Stimulated activated CD4-positive, alpha-beta T cell treated with anti-CD3 and anti-CD28 coated beads, Interleukin-2, amount 100 ng/mL, for 24 hours (primary cell): ENCODE measurements at places on chromosomes 12 and 14.

GRCh38 chr14:28761438-28762291 is 4.9 kb upstream of the FOXG1 start:
- DNase-seq: no peak

GRCh38 chr12:45348311-45348710 is 132.4 kb downstream of the ANO6 start:
- no peak for DNase-seq

DNA sequence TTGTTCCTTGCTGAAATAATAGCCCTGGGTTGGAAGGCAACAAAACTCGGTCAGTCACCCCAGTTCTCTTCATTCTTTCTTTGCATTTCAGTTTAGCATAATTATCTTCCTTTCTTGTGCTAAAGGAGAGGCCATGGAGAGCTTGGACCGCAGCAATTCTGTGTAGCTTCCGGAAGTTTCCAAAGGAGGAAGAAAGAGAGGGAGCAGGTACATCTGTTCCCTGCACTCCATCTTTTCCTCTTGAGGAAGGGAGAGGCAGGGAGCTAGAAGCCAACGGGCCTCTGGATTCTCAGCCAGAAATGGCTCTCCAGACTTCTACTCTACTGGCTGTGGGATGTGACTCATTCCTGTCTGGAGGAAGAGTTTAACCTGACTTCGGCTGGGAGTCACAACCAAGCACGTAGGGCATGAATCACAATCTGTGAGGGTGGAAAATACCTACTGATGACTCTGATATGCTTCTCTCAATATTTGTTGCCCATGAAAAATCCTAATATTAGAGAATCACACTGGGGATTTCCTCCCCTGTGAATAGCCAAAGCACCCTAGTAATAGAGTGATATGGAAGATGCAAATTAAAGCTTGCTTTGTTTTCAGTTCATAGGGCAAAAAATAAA is 17.0 kb downstream of the ANO6 start:
- DNase-seq: peak; percentile 31

- DNase-seq: no peak
These were observed 41.6 kb downstream of the USP15 start for GRCh38 chr12:62301799-62302133.

DNA sequence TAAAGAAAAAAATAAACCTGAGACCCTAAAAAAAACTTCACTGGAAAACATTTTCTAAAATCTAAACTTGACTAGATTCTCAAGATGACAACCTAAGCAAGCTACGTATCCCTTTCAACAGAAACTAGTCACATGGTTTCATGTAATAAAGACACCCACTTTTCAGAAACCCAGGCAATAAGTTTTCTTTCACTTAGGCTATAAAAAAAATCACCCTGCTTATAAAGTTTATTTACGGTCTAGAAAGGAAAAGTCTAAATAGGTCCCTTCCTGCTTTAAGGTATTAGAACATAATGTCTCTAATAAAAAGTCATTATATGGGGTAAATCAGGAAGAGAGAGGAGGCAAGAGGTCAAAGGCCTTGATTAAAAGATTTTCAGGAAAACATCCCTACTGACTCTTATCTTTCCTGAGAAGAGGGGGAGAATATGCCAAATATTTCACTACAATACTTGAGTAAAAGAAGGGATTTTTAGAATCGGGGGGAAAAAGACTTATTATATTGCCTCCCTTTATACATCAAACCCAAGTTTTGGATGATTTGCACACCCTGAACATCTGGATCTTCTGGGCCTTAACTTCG is 9.5 kb downstream of the CLIP1 start:
- no peak for DNase-seq

- DNase-seq: no peak
These were observed 4.4 kb upstream of the KCNA1 start for GRCh38 chr12:4905316-4905715.

DNA sequence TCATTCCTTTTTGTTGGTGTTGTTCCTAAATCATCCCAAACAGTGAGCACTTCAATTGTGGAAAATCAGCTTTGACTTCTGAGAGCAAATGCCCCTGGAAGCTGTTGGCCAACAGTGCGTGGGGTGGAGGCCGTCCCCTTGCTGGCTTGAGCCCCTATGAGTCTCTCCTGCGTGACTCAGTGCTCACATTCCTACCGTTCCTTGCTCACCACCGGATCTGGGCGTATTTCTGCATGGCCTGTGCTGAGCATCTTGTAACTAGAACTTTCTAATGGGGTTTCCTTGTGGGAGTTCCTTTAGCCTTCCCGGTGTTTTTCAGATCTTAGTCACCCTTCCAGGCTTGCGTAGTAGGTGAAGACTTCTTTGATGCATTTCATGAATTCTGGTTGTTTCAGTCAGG is 14.7 kb downstream of the SERPINA1 start:
- DNase-seq: no peak

GRCh38 chr12:12689647-12690300 is 6.2 kb downstream of the GPR19 start:
- DNase-seq: no peak

- DNase-seq: peak; percentile 18
These were observed 780 bp downstream of the TBC1D15 start for GRCh38 chr12:71840231-71840847.

DNA sequence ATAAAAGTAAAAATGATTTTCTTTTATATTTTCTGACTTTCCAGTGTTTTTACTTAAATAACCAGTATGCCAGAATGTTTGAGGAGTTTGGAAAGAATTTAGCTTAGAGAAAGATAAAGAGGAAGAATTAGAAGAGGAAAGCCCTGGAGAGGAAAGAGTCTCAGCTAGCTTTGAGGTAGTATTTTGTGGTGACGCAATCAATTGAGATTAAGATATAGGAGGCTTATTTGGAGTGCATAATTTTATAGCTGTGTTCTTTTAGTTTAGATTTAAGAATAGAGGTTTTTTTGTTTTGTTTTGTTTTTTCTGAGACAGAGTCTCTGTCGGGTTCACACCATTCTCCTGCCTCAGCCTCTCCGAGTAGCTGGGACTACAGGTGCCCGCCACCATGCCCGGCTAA is 18.1 kb downstream of the CLEC2B start:
- DNase-seq: no peak

GRCh38 chr14:93019367-93019843 is 96.3 kb downstream of the ITPK1 start:
- DNase-seq: no peak

GRCh38 chr12:127115468-127116035 is 1151.4 kb upstream of the TMEM132C start:
- DNase-seq: no peak
